Stimulated activated CD4-positive, alpha-beta T cell treated with anti-CD3 and anti-CD28 coated beads, Interleukin-1b, Interleukin-23, amount 100 ng/mL, for 1 hour (primary cell): ENCODE measurements at places on chromosomes 5 and 9.

GRCh38 chr5:3237276-3237868 lies 358.3 kb upstream of the IRX1 start:
- no peak for DNase-seq

GRCh38 chr5:36156619-36157018 lies 4.7 kb downstream of the SKP2 start:
- no peak for DNase-seq

DNA sequence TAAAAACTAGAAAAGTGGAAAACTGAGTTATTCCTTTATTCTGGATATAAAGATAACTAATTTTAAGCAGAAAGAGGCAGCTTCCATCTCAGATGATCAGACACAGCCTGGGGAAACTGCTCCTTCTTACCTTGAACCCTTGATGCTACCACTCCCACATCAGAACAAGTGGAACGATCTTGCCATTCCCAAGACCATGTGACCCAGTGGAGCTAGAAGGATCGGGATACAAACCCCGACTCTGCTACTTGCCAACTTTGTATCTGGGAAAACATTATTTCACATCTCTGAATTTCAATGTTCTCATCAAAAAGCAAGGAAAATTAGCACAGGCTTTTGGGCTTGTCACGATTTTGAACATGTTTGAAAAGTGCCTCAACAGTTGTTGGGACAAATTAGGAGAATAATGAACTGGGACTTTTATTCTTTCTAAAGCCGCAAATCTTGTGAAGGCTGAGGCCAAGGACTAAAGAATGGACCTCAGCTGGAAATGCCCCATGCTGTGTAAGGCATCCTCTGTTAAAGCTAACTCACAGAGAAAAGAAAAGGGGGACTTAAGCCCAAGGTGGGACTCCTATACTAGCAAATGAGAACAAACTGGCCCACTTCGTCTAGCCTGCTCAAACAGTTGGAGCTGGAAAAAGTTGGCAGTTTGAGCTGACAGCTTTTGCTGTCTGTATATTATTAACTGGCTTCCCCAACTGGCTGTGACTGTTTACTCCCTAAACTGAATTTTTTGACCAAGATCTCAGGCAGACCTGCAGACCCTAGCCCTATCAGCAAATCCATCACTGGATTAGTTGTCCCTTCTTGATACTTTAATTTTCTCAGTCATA lies 552.3 kb downstream of the EFNA5 start:
- DNase-seq = no peak

DNA sequence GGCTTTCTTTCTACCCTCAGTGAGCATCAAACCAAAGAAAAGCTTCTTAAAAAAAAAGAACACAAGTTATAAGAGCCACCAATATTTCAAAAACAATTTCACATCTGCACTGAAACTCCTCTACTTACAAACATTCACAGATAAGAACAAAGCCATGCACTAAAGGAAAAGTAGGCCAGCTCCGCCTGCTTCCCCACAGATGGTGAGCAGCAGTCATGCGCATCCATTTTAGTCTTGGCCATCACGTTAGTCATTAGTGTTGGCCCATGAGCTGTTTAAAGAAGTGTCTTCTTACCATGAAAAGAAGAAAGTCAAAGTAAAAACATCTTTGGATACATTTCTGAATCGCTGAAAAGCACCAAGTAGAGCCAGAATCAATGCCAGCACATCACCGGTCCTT lies 40.0 kb upstream of the SMIM23 start:
- no peak for DNase-seq

- DNase-seq = no peak
Measured at GRCh38 chr5:50441493-50441955, 436 bp upstream of the EMB start.

GRCh38 chr5:154514331-154514730 lies 36.3 kb upstream of the HAND1 start:
- no peak for DNase-seq

GRCh38 chr9:108022246-108022935 lies 532.8 kb upstream of the KLF4 start:
- no peak for DNase-seq

DNA sequence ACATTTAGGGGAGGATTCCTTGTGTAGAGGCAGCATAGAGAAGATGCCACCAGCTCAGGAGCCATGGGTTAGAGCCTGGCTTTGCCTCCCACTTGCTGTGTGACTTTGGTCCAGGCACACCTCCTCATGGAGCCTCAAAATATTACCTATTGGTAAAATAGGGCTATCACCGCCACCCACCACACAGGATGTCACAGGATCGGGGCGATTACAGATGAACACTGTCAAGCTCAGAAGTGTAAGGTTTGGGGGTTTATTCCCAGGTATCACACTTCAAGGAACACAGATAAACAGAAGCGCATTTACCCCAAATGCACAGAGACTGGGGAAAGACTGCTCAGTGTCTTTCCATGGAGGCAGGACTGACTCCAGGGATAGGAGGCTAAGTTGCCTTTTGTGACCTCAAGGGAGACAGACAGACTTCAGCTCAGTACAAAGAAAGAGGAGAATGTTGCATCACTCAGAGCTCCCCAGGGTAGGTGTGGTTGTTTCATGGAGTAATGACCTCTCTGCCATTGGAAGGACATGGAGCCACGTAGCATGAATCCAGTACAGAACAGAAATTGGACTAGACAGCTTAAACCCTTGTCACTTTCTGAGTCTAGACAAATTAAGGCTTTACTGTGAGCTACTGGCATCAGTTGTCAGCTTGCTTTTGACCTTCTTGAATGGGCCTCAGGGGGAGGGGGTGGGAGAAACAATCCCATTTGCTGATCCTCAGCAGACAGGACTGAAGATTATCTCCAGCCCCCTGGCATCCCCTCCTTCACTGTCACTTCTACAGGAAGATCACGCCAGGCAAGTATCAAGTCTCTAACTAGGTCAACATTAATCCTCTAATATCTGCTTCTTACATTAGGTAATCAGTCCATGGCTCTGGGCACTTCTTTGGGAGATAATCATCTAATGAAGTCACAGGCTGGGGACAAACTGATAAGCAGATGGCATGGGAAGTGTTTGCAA lies 6.5 kb downstream of the TRAF1 start:
- DNase-seq = no peak

DNA sequence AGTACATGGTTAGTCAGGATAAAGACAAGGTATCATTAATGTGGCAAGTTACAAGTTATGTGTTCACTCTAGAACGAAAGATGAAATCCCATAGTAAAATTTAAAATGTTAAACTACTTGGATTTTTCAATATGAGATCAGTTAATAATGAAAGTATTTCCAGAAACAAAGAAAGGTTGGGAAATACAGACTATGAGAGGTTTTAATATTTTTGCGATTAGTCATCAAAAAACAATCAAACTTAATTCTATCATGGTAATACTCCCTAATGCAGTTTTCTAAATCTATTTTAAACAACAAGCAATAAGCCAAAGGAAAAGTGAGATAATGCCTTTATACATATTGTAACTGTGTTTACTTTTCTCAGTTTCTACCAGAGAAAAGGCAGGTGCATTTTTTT lies 10.6 kb downstream of the CDH12 start:
- no peak for DNase-seq

DNA sequence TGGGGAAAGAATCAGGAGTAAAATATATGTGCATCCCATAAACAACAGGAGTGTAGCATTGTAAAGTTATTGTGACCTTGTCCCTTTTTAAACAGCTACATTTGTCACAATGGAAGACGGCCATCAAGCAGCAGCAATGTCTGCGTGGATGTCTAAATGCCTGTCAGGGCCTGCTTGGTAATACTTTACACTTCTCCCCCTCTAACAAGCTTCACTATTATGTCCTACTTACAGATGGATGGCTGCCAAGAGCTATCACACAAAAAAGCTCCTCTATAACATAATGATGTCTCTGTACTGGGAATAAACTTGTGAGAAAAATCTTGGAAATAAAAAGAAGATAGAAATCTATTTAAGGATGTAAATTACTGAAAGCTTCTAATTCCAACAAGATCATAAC lies 213.0 kb downstream of the FBXL17 start:
- no peak for DNase-seq

- DNase-seq = no peak
Measured at GRCh38 chr5:161372682-161373344, 173.7 kb downstream of the GABRB2 start.

- no peak for DNase-seq
Measured at GRCh38 chr9:89137542-89138462, 40.8 kb downstream of the SHC3 start.

GRCh38 chr9:26261503-26262330 lies 583.5 kb upstream of the TUSC1 start:
- no peak for DNase-seq

DNA sequence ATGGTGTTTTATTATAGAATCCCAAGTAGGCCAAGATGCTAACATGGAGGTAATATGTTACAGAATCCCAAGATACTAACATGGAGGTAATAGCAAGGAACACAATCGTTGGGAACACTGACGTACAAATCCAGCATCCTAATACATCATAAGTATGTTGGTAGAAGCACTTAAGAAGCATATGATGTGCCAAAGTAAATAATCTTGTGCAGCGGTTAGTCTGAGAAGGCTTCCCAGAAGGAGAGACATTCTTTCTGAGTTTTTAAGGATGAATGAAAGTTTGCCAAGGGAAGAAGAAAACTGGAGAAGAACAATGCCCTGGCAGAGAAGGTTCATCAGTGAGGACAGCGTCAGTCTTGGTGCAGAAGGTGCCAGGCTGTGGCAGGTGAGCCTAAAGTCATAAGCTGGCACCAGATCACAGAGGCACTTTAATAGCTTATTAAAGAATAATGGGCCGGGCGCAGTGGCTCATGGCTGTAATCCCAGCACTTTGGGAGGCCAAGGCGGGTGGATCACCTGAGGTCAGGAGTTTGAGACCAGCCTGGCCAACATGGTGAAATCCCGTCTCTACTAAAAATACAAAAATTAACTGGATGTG lies 294.5 kb upstream of the PIK3R1 start:
- DNase-seq = no peak

DNA sequence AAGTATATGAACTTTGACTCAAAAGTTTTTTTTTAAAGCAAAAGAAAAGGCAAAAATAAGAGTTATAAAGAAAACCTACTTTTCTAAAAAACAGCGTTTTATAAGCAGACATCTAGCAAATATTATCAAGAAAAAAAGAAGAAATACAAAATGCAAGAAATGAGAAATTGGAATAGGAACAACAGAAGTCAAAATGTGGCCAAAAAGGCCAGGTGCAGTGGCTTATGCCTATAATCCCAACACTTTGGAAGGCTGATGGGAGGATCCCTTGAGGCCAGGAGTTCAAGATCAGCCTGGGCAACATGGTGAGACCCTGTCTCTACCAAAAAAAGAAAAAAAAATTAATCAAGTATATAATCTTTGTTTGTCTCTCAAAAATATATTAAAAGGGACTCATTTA lies 35.9 kb downstream of the APTX start:
- DNase-seq = no peak

DNA sequence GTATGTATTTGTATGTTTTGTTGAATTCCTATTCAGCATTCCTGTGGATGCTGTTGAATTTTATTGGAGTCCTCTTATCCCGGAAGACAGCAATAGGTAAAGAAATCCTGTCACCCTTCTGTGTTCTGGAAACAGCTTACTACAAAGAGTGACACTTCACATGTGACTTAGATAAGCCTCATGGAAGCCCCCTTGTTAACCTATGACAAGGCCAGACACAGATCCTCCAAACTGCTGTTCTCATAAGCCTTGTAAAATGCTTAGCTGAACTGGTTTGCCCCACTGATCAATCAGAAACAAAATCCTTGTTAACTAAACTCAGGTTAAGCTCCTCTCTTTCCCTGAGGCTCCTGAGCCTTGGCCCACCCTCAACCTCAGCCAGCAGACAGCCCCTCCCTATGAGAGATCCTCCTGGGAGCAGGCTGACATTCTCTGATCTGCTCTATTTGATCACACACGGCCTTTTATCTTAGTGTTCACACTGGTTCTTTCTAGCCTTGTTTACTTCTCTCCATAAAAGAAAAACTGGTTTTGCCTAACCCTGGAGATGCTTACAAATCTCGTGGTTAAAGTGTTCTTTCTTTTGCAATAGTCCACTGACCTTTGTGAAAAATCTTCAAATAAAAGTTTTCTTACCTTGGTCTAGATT lies 29.4 kb upstream of the ATP6V1G1 start:
- no peak for DNase-seq

DNA sequence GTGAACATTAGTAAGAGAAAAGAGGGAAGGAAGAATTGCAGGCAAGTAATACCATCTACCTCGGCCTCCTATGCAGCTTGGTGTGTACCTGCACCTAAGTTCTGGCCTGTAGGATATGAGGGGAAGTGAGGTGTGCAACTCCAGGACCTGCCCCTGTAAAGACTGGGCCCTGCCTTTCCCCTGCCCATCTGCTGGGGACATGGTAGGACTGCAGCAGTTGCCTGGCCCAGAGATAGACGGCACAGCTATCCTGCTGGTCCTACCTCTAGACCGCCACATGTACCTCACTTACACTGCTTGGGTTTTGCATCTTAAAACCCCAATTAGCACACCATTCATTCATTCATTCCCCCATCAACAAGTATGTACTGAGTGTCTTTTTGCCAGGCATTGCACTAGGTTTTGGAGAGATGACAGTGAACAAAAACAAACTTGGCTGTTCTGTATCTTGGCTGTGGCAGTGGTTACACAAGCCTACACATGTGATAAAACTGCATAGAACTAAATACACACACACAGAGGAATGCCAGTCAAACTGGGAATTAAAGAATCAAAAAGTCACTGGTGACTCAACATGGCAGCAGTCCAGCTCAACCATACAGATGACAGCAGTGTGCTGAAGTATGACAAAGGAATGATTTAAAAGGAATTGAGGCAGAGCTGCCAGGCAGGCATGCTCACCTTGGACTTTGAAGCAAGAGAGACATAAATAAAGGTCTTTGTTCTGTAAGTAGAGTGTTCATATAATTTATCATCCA lies 23.3 kb upstream of the MGAT1 start:
- no peak for DNase-seq

DNA sequence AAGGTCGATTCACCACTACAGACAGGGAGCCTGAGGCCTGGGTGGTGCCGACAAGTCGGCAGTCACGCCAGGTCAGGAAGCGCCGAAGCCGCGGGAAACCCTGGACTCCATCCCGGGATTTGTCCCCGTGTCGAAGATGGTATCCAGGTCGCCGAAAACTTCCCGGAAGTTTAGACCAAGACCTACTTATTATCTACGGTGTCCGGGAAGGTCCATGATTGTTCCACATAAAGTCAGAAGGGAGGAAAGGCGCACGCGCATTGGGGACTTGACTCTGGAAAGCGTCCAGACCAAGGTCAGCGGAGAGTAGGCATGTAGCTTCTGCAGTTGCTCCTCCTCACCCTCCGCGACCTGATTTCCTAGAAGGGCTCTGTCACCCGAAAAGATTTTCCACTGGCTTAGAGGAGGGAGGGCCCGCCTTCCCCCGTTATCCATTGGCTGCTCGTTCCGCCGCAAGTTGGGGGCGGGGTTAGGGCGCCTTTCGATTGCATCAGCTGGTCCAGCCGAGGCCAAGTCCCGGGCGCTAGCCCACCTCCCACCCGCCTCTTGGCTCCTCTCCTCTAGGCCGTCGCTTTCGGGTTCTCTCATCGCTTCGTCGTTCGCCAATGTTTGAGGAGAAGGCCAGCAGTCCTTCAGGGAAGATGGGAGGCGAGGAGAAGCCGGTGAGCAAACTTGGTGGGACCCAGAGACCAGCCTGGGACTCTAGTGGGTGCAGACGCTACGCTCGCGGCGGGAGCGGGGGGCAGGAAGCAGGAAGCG lies at the start of gene TARS1:
TARS1 (plus strand) TSS at position 484 of the 759 bp plus-strand sequence; CDS start at position 606, 122 bp downstream.
- peak; percentile 86 for DNase-seq
